ENCODE measurements at places on chromosomes 16 and 17. TPM values are rescaled to one million over a fixed set of nuclear protein-coding genes. Genes with fewer than 3 reads are reported as not detected.

NHERF2 gene
- 238 TPM for total RNA-seq

DNA sequence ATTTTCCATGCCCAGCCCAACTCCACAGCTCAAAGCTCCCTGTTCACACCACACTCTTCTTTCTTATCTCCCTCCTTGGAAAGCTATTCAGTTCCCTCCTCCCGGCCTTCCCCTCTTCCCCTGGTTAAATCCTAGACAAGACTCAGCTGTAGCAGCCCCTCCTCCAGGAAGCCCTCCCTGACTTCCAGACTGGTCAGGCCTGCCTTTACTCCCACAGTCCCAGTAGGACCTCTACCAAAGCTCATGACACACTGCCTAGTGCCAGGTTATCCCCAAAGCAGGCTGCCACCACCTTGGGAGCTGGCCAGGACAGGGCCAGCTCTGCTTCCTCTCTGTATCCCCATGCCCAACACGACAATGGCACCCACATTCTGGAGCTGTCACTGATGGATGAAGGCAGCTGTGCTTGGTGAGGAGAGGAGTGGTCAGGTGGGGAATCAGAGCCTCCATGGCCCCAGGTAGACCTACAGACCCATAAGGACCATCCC lies 50.0 kb downstream of the BEAN1 start:
- DNase-seq = peak; percentile 57

SPATA22 gene
- total RNA-seq = not detected

TAT gene
- not detected for total RNA-seq

GRCh38 chr16:9047689-9048301 lies 43.6 kb upstream of the HAPSTR1 start:
- DNase-seq = peak; percentile 91

DNA sequence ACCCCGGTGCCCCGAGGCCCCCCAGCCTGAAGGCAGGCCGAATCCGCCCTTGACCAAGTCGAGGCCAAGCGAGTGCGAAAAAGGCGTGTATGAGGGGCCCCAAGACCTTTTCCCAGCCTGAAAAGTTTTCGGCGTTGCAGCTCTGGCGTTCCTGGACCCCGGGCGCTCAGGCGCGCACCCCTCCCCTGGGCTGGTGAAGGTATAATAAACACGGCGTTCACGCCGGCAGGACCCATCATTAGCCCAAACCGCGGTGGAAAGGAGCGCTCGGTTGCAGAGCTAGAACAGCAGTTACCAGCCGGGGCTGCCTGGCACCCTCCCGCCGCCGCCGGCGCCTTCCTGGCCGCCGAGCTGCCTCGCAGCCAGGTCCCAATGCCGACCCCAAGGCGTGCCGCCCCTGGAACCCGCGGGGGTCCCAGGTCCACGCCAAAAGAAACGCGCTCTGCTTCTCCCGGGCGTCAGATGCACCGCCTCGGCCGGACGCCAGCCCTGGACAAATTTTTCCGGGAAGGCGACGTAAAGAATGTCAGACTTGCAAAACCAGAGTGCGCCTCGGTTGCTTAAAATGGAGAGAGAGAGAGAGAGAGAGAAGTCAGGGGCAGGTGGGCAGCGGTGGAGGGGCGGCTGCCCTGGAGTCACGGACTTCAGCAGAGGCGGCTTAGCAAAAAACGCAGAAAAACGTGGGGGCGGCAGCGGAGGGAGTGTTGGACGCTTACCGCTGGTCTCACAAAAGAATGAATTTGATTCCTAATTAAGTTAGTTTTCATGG lies 11.5 kb upstream of the FOXF1 start:
- DNase-seq = no peak

GRCh38 chr17:80260791-80261158 lies at the start of gene RNF213:
TSS of gene RNF213 (plus strand) at chr17:80260852. CDS start at chr17:80263682, 2,830 bp downstream.
- no peak for DNase-seq

DNA sequence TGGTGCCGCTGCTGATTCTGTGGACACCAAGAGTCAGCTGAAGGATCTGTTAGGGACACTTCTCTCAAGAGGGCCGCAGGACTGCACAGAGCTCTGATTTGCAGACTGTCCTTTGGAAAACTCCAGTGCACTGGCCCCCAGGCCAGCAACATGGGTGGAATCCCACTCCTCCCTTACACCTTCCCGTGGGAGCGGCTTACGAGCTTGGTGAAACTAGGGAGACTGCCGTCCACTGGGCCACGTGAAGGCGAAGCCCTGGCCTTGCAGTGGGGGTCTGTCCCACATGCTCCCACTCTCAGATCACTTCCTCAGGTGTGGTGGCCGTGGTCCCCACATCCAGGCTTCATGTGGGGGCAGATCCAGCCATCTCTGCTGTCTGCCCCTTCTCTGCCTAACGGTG lies 36.4 kb downstream of the PSME3IP1 start:
- DNase-seq = no peak

DNA sequence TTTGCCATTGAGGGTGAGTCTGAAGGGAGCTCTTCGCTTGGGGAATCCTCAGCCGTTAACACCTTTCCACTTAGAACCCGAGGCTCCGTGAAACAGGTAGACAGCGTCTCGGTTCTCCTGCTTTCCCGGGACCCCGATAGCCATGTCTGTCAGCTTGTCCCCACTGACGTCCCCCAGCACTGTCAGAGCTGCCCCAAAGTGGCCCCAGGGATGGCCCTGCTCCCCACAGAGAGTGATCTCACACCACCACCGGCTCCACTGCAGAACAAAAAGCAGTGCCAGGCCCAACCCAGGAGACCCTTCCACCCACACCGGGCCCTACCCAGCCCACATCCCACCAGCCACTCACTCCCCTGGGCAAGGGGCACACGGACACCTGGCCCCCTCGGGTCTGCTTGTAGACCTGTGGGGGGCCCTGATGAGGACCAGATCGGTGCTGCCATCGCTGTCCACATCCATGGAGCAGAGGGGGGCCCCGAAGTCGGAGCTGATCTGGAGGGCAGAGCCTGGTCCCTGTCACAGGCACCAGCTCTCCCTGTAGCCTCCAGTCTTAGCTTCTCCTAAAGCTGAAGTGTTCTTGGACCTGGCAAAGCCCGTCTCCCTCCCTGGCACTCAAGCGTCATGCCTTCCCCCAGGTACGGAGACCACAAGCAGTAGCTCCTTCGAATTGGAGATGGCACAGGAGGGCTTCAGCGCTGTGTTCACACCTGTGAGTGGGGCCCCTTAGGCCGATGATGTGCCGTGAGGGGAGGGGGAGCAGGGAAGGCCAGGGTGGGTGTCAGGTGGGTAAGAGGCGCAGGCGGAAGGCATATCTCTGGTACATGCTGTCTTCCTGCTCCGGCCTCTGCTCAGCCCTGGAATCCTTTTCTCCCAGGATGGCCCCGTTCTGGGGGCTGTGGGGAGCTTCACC lies 6.5 kb downstream of the ITGAX start:
- no peak for DNase-seq

DNA sequence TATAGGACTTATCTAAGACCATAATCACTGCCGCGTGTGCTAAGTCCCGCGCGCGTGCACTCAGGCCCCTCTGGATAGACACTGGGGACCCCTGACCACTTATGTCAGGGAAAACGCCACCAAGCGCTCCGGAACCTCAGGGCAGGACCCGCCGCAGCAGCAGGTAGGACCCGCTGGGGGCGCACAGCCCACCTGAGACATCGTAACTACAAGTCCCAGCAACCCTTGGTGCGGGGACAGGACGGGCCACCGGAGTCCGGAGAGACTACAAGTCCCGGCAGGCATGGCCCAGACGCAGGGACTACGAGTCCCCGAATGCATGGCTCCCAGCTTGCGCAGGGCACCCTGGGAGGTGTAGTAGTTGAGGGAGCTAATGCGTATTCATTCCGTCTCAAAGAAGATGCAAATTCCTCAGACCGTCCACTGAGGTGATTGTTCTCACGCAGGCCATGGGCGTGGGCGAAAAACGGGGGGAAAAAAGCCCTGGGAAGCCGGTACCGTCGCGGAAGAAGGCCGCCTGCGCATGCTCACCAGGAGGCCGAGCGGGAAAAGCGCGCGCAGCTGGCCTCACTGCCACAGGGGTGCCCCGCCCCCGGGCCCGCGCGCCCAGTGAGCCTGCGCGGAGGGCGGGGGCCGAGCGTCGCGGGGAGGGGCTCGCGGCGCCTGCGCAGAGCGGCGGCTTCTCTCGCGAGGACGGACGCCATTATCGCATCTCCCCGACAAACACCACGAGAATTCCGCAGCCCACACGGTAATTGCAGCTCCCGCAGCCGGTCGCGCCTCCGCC lies at the start of gene BANP:
BANP (plus strand) TSS at position 670 of the 787 bp plus-strand sequence. CDS start 23,682 bp downstream, outside the sequence.
- peak; percentile 98 for DNase-seq

NPIPA2 gene
- 7.4 TPM for total RNA-seq

DNA sequence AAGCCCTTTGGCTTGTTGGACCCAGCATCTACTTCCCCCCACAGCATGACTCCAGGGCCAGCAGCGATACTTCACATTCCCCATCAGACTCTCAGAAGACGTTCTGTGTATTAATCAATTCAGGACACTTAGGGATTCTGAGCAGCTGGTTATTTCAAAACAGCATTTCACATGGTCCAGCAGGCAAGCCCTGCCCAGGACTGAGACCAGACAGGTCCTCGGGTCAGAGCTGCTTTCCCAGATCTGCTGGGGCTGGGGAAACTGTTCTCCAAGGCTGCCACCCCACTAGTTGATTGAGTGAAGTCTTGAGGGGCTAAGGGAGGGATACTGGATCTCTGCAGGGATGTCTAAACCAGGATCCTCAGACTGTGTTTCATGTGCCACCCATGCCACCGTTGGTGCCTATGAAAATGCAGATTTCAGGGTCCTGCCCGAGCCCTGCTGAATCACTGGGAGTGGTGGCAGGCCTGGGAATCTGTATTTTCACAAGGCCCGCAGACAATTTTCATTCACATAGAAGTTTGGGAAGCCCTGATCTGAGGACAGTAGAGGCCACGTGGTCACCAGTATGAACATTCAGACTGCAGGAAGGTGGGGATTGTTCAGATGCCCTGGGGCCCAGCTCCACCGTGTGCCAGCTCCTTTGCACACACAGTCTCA lies 40.6 kb upstream of the CDH5 start:
- DNase-seq = no peak

DNA sequence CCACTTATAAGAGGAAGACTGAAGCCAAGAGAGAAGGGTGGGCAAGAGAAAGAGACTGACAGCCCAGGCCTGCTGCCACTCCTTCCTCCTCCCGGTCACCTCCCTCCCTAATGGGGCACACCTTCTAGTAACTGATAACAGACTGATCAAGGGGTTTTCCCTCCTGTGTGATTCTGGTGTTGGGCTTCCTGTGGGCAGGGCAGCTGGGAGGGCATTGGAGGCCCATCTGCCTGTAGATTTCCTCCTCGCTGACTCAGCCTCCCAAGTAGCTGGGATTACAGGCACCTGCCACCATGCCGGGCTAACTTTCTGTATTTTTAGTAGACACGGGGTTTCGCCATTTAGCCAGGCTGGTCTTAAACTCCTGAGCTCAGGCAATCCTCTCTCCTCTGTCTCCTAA lies 16.2 kb downstream of the CA4 start:
- DNase-seq = no peak

- DNase-seq = no peak
These were observed 163.7 kb downstream of the MSI2 start for GRCh38 chr17:57419940-57420550.

GRCh38 chr16:89949756-89950155 lies 1.2 kb downstream of the DEF8 start:
- no peak for DNase-seq

DNA sequence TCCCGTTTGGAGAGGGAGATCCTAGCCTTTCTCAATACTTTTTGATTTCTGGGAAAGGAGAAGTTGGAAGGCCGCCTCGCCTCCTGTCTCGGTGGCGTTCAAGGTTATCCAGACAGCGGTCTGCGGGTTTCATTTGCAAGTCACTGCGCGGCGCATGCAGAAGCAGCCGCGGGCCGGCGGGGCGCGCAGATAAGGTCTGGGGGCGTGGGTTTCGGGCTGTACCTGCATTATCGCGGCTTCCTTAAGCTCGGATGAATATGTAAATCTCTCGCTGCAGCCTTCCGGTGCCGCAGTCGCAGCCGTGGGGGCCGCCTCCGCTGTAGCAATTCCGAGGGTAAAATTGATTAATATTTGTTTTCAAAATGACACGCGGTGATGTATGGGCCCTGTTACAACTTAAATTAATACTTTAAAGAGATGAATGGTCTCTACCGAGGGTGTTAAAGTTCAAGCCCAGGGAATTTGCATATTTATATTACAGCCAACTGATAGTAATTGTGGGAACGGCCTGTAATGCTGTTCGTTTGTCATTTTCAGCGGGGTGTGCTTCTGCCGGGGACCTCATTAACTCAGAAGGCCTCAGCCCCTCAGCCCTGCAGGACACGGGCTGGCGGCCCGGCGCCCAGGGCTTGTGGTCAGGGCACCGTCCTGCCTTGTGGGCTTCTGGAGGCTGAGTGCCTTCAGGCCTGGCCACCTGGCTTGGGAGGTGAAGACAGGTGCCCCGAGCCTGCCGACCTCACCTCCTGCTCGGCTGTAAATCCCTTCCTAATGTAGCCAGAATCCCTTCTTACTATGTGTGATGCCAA lies 99.4 kb downstream of the CYLD start:
- peak; percentile 84 for DNase-seq

ZNF385C gene
- total RNA-seq = not detected

GRCh38 chr16:11278681-11279628 lies 2.2 kb downstream of the PRM1 start:
- no peak for DNase-seq

KRTAP2-3 gene
- total RNA-seq = not detected

DNA sequence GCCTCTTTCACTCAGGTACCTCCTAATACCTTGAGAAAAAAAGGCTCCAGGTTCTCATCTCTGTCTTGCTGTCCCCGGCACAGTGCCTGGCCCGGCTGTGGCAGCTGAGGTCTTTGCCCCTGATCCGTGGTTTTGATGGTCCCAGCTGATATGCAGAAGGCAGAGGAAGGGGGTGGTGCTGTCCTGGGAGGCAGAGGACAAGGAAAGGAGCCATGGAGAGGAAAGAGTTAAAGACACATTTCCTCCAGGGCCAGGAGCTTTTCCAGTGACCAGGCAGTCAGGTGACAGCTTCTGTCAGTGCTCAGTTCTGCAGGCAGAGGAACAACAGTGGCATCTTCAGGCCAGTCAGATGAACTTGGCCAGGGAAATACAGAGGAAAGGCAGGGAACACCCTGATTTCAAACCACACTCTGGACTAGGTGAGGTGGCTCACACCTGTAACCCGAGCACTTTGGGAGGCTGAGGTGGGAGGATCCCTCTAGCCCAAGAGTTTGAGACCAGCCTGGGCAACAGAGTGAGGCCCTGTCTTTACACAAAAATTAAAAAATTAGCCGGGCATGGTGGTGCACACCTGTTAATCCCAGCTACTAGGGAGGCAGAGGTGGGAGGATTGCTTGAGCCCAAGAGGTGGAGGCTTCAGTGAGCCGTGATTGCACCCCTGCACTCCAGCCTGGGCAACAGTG lies 3.3 kb upstream of the COG1 start:
- DNase-seq = no peak

TBX6 gene
- 0.67 TPM for total RNA-seq

CMTM2 gene
- total RNA-seq = 1.00 TPM

DNA sequence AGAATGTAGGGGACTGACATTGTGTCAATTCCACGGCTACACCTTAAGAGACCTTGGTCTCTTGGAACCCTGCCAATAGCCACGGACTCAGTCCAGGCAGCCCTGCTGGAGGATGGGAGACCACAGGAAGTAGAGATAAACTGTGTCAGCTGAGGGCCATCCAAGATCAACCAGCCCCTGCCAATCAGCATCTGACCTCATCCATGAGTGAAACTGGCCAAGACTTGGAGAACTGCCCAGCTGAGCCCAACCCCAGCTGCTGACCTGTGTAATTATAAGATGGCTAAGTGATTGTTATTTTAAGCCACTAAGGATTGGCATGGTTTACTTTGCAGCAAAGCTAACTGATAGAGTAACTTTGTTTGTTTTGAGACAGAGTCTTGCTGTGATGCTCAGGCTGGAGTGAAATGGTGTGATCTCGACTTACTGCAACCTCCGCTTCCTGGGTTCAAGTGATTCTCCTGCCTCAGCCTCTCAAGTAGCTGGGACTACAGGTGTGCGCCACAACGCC lies 13.3 kb upstream of the YWHAE start:
- DNase-seq = no peak

GRCh38 chr17:7951143-7951792 lies 19.3 kb downstream of the CNTROB start:
- no peak for DNase-seq

APOBR gene
- total RNA-seq = 4.1 TPM
